NCI-H2171 treated with DMSO at 0.1 percent for 48 hours (cell line): ENCODE measurements at places on chromosomes 13 and 19.

DNA sequence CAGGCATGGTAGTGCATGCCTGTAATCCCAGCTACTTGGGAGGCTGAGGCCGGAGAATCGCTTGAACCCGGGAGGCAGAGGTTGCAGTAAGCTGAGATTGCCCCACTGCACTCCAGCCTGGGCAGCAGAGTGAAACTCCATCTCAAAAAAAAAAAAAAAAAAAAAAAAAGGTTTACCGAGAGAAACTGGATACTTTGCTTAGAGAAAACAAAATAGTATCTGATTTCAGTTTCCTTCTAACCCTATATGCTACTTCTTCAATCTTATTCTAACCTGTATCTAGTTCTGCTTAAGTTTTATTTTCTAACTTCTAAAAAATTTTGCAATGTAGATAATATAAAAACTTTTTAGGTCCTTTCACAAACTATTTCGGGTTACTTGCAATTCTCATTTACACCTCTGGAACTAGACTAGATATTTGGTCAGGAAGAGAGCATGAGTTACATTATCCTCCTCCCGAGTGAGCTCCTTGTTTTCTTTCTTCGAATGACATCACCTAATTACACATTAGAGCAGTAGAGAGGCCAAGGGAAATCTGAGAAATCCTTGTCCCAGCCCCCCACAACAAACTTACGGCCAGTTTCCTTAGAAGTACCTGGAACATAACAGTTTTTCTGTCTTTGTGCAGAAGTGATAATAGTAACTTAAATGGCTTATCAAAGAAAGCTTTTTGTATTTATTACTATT, 128.9 kb downstream of the B3GLCT start:
- DNase-seq: peak; percentile 52

GRCh38 chr13:32051156-32051555, 19.6 kb downstream of the FRY start:
- no peak for DNase-seq

- DNase-seq: peak; percentile 93
Observed at GRCh38 chr13:71474936-71475335, 392.1 kb downstream of the DACH1 start.

- DNase-seq: peak; percentile 68
Observed at GRCh38 chr13:43132911-43133310, 109.5 kb downstream of the DNAJC15 start.

GRCh38 chr13:102422690-102423089, 20.8 kb upstream of the FGF14 start:
- DNase-seq: no peak

- DNase-seq: no peak
Observed at GRCh38 chr13:73901324-73902068, 232.7 kb downstream of the KLF12 start.

DNA sequence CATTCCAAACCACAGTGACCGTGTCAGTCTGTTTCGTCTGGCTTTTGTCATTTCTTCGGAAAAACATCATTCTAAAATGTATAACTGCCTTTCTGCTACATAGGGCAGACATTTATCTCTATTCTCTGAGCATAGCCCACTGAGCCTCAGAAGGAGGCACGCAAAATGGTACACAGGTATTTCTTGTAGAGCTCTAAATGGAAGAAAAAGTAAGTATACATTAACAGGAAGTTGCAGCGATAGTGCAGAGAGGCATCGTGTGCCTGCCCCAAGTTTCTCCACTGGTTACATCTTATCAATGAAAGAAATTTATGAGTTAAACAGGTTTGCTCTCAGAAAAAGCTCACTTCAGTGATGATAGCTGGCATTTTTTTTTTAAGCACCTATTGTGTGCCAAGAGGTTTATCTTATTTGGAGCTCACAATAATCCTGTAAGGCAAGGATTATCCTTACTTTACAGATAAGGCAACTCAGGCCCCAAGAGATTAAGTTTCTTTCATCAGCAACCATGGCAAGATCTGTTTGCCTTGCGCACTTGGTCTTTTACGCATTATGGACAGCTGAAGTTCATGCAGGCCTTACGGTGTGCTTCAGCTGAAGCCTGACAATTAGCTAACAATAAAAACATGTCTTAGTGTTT, 1.2 kb upstream of the RCBTB2 start:
- no peak for DNase-seq

DNA sequence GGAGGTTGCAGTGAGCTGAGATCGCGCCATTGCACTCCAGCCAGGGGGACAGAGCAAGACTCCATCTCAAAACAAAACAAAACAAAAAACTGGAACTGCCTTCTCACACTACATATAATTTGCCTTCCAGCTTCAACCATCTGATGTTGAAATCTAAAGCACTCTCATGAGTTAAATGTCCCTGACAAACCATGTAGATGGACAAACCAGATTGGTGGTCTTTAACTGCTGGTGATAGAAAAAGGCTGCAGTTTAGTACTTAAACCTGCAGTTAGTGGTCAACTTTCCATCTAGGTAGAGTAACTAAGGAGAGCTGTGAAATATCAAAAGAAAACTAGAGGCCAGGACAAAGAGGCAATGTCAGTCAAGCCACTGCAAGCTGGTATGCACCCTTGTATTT, 5.8 kb upstream of the C19orf84 start:
- DNase-seq: no peak

- DNase-seq: peak; percentile 22
Observed at GRCh38 chr19:55579766-55580621, 654 bp downstream of the ZNF579 start.

GRCh38 chr19:5361407-5361806, 20.8 kb upstream of the PTPRS start:
- DNase-seq: no peak

DNA sequence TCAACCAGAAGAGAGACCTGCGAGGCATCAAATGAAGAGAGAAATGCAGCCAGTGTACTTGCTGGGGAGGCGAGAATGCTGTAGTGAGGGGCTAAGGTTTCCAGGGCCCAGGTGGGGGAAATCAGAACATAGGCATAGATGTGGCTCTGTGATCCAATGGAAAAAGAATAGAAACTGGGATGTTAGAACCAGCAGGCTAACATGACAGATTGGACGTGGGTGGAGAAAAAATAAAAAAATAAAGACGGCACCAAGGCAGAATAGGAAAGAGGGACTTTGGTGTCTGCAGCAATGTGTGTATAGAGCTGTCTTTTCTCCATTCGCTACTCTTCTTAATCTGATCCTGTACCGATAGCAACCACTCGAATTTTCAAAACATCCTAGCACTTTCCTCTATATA, 381.0 kb upstream of the NBEA start:
- no peak for DNase-seq

DNA sequence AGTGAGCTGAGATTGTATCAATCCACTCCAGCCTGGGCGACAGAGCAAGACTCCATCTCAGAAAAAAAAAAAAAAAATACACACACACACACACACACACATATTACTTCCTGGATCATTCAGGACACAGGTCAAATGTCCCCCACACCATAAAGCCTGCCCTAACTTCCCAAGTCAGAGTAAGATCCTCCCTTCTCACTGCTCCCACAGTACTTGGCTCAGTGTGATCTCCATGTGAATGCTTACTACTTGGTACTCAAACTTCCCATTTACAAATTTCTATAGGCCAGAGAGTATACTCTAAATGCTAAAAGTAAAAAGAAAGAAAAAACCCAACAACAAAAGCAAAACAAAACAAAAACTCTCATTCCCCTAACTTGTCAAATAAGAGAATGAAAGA, 386.8 kb downstream of the SLITRK6 start:
- DNase-seq: no peak

GRCh38 chr13:103273825-103274224, 207.6 kb upstream of the SLC10A2 start:
- DNase-seq: no peak

DNA sequence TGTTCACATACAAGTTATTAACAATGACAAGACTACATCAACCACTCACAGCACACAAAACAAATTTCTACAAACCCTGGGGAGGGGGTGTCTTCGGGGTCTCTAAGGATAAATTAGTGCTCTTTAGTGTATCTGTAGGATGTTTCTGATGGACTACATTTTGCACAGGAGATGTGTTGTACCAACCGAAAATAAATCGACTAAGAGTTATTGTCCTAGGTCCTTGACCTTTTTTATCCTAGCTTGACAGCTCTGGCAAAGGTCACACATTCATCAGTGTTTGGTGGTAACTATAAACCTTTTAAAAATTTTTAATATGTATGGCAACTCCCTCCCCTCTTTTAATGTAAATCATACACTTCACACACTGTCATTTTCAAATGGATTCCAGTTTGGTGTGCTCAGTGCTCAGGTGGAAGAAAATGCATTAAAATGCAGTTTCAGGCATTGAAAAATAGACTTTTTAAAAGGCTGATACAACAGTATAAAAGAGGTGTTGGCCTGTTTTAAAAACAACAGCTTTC, 7.7 kb downstream of the ZIC5 start:
- DNase-seq: no peak

GRCh38 chr19:29923653-29924052, 18.4 kb upstream of the URI1 start:
- peak; percentile 43 for DNase-seq

DNA sequence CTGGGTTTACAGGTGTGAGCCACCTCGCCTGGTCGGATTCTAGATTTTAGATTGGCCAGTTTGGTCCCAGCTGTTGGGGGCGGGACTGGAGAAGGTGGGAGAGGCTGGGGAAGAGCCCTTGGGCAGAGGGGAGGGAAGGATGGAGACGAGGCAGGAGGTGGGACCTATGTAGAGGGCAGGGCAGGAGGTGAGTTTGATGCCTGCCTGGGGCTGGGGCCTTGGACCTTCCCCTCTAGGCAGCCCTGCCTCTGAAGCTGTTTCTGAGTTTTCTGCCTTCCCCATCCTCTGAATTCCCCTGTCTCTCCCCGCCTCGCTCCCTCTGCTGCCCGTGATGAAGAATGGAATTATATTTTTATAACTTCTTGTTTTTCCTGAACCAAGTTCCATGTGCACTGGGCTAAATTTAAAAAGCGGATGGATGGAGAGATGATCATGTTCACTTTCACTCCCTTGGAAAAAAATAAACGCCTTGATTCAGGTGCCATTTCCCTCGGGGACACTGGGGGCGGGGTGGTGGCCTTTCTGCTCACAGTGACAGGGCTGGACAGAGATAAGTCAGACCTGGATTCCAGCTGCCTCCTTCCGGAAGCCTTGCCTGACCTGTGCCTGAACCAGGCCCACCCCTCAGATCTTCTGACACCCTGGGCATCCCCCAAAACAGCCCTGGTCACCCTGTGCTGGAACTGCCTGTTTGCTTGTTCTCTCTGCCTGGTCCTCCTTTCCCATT, 16.5 kb upstream of the TNFAIP8L1 start:
- DNase-seq: peak; percentile 36

- peak; percentile 96 for DNase-seq
Observed at GRCh38 chr19:48752496-48753365, at the start of gene FUT1. FUT1 (minus strand) TSS chr19:48752641; CDS start chr19:48751281, 1,360 bp downstream.

DNA sequence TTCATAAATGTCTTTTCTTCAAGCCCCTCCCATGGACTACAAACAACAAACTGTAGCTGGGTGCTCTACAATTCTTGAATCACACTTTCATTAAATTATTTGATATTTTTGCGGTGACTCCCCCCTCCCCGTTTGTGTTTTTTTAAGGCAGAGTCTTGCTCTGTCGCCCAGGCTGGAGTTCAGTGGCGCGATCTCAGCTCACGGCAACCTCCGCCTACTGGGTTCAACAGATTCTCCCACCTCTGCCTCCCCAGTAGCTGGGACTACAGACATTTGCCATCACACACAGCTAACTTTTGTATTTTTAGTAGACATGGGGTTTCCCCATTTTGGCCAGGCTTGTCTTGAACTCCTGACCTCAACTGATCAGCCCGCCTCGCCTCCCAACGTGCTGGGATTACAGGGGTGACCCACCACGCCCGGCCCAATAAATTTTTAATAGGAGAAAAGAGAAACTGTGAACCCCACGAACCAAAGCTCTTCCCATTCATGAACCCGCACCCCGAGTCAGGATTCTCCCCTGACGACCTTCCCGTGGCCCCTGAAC, 703 bp downstream of the ZNF506 start:
- DNase-seq: no peak

DNA sequence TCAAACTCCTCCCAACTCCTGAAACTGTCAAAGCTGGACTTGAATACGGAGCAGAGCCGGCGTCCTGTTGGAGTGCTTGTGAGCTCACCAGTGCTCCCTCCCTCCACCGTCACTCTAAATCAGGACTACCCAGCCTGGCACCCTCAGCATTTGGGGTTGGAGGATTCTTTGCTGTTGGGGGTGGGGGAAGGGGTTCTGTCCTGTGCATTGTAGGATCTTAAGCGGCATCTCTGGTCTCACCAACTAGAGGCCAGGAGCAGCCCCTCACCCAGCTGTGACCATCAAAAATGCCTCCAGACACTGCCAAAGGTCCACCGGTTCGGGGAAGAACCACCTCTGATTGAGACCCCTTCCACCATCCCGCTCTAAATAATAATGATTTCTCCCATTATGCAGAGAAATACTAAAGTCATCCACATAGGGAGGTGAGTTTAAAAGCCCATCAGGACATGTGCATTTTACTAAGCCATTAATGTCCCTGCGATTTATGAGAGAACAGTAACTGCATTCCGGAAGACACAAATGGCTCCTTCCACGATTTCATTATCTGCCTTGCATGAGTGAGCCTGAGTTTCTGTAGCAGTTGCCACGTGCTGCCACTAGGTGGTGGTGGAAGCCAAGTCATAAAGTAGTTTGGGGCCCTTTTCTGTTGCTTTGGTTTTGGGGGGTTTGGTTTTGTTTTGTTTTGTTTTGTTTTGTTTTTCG, 16.1 kb upstream of the USP29 start:
- peak; percentile 25 for DNase-seq
